Mesothelial cell of epicardium (in vitro differentiated cells): ENCODE measurements at places on chromosomes 2 and 18. TPM values are rescaled to one million over a fixed set of nuclear protein-coding genes. Genes with fewer than 3 reads are reported as not detected.

The CDCA7 gene
- total RNA-seq, result 17.6 to 20.2 TPM (median 18.3 TPM) in 3 replicates

The SCTR gene
- total RNA-seq, result 0.97 to 1.3 TPM (median 1.2 TPM) in 3 replicates

The UGP2 gene
- total RNA-seq, result 92.6 to 99.1 TPM (median 96.7 TPM) in 3 replicates

The UGT1A9 gene
- total RNA-seq, result not detected in 3 replicates

The YWHAQ gene
- total RNA-seq, result 240 to 248 TPM (median 248 TPM) in 3 replicates

The HADHA gene
- 95.5 to 100 TPM (median 97.4 TPM) in 3 replicates for total RNA-seq

The CEP192 gene
- 32.7 to 36.5 TPM (median 34.6 TPM) in 3 replicates for total RNA-seq

DNA sequence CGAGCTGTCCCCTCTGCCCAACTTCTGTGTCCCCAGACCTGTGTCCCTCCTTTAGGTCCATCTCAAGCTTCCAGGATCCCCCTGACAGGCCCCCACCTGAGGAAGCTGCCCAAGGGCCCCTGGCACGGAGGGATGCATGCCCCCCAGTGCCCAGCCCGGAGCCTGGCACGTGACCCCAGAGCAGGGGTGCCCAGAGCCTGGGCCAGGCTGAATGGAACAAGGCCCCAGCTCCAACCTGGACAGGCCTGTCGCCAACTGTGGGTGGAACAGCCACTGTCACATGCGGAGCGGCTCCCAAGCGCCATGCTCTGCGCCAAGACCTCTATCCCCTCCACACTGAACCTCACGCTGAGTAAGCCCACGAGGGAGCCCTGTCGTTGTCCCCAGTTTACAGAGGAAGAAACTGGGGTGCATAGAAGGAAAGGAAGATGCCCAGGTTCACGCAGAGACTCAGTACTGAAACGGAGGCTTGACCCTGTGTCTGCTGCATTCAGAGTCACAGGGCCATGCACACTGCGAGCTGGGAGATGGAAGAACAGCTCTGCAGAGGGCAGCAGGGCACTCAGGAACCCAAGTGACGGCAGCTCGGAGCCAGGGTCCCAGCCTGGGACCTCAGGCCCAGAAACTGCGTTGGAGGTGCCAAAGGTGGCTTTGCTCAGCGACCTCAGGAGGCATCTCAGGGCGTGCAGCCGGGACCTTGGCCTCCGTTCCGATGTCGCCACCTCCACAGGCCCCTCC, 5.5 kb upstream of the ECEL1 start:
- peak; percentile 10 for DNase-seq

DNA sequence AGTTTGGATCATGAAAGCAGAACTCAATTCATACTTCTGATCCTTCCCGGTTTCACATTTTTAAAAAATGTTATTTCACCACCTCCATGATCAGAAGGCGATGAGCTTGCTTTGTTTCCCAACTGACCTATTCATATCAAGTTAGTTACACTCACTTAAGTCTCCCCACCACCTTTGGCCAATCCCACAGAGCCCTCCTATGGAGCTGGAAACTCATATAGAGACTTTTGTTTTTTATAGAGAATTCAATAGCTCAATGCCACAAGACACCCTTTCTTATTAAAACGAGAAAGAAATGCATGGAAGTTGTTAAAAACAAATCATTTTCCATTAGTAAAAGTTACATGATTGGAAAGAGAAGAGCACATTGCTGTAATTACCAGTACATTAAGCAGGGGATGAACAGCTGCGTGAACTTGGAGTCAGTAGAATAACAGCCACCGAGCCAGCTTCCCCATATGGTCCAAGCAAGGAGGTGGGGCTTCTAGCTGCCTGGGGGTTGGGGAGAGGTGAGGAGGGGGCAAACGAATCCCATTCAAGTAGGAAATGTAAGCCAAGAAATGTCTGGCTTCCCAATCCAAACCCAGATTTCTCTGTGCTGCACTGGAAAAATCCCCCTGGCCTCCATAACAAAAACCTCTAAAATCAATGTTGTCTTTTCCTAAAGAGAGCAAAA, 614.5 kb downstream of the IRS1 start:
- no peak for DNase-seq

GRCh38 chr2:64644458-64645382, 9.0 kb downstream of the SERTAD2 start:
- peak; percentile 73 for DNase-seq

- DNase-seq, result no peak
Observed at GRCh38 chr2:15706986-15707632, 115.4 kb downstream of the DDX1 start.

DNA sequence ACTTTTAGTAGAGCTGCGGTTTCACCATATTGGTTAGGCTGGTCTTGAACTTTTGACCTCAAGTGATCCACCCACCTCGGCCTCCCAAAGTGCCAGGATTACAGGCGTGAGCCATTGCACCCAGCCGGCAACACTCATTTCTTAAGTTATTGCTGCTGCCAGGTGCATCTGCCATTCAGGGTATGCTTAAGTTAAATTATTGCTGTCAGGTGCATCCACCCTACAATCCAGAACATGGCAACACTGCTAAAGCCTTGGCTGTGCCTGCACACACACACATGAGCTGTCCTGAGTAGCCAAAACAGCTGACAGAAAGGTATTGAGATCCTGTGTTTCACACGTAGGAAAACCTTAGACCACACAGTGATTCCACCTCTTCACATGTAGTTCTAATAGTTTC, 148.2 kb downstream of the FAM161A start:
- no peak for DNase-seq

GRCh38 chr18:68861365-68861764, 63.5 kb downstream of the CCDC102B start:
- DNase-seq, result no peak

- no peak for DNase-seq
Observed at GRCh38 chr18:47168913-47169312, 7.3 kb downstream of the IER3IP1 start.

DNA sequence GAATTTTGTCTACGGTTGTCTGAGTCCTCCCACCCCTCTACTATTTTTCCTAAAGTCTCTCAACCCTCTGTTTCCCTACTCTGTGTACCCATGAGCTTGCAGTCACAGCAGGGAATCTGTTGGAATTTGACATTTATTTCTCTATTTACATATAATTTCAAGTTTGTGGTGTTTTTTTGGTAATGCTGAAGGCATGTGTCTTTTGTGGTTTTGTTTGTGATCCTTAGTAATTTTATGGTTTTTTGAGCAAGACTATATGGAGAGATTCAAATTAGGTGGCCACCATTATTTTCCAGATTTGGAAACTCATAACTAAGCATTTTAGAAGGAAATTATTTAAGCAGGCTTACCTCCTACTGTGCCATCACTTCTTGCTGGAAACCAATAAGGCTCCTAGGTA, 27.2 kb upstream of the FBLN7 start:
- DNase-seq, result no peak

DNA sequence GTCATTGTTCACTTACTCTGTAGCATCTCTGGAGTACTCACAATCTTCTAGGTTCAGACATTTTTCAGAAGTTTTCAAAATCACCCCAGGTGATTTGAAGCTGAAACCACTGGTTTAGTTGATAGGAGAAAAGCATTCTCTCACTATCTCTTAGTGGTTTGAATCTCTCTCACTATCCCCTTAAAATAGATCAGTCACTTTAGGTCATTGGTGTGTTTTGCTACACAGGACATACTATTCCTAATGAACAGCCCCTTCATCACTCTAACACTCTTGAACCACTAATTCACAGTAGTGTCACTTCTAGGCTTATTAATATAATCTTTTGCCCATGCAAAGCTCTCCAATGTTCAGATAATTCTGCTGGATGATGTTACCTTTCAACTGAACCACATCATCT, 34.5 kb downstream of the LYPD6 start:
- DNase-seq, result no peak

DNA sequence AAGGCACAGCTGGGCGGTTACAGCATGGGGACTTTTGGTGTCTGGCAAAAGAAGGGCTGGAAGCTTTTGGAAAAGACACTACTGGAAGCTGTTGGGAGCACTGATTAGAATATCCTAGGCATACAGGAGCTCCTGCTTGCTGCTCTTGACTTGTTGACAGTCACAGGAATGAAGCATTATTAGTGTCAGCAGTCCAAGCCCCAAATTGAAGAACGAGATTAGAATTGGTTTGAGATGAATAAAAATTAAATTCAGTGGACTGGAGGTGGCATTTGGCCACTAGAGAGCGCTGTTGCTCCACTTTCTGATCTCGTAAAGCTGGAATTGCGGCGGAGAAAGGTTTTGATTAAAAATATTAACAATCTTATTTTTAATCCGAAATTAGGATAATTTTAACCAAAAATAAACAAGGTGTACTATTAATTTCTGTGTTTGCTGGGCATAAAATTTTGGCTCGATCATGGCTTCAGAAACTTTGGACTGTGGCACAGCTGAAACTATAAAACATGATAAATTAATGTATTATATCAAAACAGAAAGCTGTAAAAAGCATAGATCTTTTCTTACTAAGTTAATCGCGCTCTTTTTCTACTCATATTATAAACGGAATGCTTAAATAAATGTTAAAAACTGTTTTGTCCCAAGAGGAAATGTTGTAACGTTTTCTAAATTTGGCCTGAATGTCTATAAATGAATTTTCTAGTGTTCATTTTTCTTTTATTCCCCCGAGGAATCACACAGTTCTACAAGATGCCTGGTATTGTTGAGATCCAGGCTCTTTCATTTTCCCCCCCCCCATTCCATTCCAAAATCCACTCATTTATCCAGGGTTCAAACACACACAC, 2.4 kb upstream of the HOXD8 start:
- peak; percentile 84 for DNase-seq

DNA sequence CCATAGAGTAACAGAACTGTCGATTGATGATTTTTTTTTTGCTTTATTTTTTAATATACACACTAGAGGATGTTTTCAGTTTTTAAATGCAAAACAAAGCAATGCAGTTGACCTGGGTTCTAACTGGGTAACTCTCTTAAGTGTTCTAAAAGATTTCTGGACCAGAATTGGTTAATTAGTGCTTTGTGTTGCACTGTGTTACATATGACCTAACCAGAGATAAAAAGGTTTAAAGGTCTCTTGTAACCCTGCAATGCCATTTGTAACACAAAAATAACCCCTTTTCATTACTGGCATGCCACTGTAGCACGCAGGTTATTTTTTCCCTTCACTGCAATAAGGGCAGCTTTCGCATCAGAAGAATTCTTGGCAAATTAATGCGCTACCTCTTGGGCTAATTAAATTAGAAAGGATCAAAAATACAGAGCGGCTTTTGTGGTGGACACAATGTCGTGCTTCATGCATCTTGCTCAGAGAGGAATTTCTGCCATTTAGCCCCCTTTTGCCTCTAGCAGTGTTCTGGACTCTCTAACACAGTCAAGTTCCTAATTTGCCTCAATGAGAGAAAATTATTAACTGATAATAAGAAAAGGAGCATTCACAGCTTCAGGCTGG, 250.8 kb upstream of the ZEB2 start:
- no peak for DNase-seq

GRCh38 chr2:89837962-89838625, 1146.6 kb downstream of the RPIA start:
- no peak for DNase-seq

GRCh38 chr18:48893608-48894600, 56.9 kb downstream of the SMAD7 start:
- no peak for DNase-seq

DNA sequence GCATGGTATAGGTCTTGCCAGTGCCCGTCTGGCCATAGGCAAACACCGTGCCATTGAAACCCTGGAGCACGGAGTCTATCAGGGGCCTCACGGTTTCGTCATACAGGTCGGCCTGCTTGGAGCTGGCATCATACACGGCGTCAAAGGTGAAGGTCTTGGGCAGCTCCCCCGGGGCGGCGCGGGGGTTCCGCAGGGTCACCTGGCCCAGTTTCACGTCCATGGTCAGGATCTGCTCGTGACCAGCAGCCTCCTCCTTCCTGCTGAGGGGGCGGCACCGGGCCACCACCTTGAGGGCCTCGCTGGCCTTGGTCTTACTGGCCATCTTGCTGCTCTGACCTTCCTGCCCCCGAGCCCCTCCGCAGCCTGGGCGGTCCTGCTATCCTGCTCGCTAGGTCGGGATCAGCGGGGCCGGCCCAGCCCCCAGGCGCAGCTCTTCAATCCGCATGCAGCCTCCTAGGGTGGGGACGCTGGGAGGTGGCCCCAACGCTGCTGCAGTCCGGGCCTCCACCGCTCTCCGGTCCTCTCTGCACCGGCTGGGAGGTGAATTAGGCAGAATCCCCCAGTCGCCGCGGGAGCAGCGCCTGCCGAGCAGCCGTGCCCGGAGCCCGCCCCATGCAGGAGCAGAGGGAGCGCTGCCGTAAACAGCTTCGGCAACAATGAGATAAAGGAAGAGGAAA, 563 bp downstream of the KIF3C start:
- DNase-seq, result peak; percentile 61

DNA sequence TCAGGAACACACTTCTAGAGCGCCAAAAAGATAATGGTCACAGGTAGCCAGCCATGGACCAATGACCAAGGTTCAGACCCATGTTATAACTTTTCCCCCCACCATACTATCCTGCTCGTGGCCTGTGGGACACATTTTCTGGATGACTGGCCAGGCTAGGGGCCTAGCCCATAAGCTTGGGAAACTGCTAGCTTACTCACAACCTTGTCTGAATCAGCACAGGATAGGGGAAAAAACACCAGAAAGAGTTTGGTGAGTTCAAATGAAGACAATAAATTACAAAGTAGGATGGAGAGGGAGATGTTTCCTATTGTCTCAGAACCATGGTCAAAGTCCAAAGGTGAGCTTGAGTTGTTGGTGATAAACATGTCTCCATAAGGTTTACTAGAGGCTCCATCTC, 156.3 kb upstream of the CCDC68 start:
- no peak for DNase-seq

GRCh38 chr2:54773838-54774237, 50.4 kb downstream of the EML6 start:
- DNase-seq, result no peak

DNA sequence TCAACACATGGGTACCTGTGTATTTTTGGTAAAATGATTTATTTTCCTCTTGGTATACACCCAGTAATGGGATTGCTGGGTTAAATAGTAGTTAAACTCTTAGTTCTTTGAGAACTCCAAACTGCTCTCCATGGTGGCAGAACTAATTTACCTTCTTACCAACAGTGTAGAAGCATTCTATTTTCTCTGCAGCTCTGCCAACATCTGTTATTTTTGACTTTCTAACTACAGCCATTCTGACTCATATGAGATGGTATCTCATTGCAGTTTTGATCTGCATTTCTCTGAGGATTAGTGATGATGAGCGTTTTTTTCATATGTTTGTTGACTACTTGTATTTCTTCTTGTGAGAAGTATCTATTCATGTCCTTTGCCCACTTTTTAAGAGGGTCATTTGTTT, 180.6 kb downstream of the FSIP2 start:
- no peak for DNase-seq
